ENCODE measurements at places on chromosomes 5 and 9. TPM values are rescaled to one million over a fixed set of nuclear protein-coding genes. Genes with fewer than 3 reads are reported as not detected.

GRCh38 chr5:16749626-16750025, 132.8 kb upstream of the RETREG1 start:
- H3K27ac ChIP-seq = no peak overlapping the region
- H3K27me3 ChIP-seq = no peaks in the 10 kb centered on the region
- H3K4me1 ChIP-seq = peaks cover 1% of the 10 kb centered on the region
- peaks cover 23% of the 10 kb centered on the region for H3K36me3 ChIP-seq
- no peak overlapping the region for H3K4me3 ChIP-seq
- DNase-seq = no peak

DNA sequence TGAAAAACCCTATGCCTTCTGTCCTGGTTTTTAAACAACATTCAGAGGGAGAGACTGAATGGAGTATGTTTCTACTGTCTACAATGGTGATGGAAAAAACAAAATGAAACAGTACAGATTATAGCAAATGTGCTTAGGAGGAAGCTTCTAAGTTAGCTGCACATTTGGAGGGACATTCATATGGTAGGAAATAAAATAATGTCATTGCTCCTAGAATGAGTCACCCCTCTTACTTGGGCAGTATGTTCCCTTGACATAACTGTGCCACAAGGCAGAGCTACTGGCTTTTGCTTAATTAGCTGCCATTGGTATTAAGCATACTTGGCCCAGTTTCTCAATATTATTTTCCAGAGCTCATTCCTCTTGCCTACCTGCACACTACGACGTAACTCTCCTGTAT, 128.9 kb downstream of the GDNF start:
- H3K27ac ChIP-seq = no peak overlapping the region
- H3K4me1 ChIP-seq = peaks cover 16% of the 10 kb centered on the region
- no peak overlapping the region for H3K4me3 ChIP-seq
- DNase-seq = no peak
- no peaks in the 10 kb centered on the region for H3K27me3 ChIP-seq

- no peaks in the 10 kb centered on the region for H3K27me3 ChIP-seq
- no peak for DNase-seq
- H3K4me3 ChIP-seq = no peak overlapping the region
- H3K36me3 ChIP-seq = no peaks in the 10 kb centered on the region
These were observed 54.3 kb upstream of the ZSWIM6 start for GRCh38 chr5:61277781-61278180.

- peak; percentile 36 for DNase-seq
- H3K4me3 ChIP-seq = no peak overlapping the region
- H3K4me1 ChIP-seq = peaks cover 52% of the 10 kb centered on the region
- peaks cover 21% of the 10 kb centered on the region for H3K36me3 ChIP-seq
- no peaks in the 10 kb centered on the region for H3K27me3 ChIP-seq
These were observed 69.0 kb downstream of the ADAMTSL1 start for GRCh38 chr9:18542837-18543405.

- no peak for DNase-seq
- peak overlapping the region; percentile 71 for H3K4me3 ChIP-seq
- H3K36me3 ChIP-seq = no peaks in the 10 kb centered on the region
These were observed 216.1 kb downstream of the MEF2C start for GRCh38 chr5:88666761-88667495.

DNA sequence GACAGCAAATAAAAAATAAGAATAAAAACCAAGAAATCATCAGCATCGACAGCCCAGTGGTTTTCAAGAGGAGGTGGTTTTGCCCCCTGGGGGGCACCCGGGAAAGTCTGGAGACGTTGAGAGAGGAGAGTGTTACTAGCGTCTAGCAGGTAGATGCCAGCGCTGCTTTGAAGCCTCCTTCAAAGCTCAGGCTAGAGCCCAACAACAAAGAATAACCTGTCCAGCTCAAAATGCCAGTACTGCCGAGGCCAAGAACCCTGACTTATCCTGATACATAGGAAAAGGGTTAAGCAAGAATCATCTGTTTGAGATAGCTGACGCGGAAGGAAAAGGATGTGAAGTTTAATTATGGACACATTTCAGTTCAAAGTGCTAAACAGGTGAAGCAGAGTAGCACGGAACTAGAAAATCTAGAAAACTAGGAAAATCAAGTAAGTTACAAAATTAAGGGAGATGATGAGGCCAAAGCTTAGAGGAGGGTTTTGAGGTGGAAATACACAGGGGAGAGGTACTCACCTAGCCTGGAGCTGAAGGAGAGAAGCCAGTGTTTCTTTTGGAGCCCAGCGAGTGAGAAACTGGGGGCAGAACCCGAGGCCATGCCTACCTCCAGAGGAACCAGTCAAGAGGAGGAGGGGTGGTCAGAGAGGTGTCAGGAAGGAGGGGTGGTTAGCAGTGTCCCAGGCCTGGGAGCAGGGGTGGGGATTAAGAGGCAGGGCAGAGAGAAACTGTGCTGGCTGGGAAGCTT, 121.0 kb upstream of the RETREG1 start:
- peaks cover 7% of the 10 kb centered on the region for H3K4me1 ChIP-seq
- H3K4me3 ChIP-seq = no peak overlapping the region
- no peak for DNase-seq
- no peaks in the 10 kb centered on the region for H3K27me3 ChIP-seq
- H3K27ac ChIP-seq = no peak overlapping the region

GRCh38 chr9:136312009-136312375, 8.1 kb upstream of the CCDC187 start:
- no peak for DNase-seq
- H3K4me3 ChIP-seq = no peak overlapping the region
- H3K4me1 ChIP-seq = no peaks in the 10 kb centered on the region
- no peaks in the 10 kb centered on the region for H3K27me3 ChIP-seq
- no peak overlapping the region for H3K27ac ChIP-seq
- H3K36me3 ChIP-seq = no peaks in the 10 kb centered on the region

- H3K4me1 ChIP-seq = peaks cover 2% of the 10 kb centered on the region
- peaks cover 29% of the 10 kb centered on the region for H3K27me3 ChIP-seq
- peak; percentile 51 for DNase-seq
- no peak overlapping the region for H3K4me3 ChIP-seq
- no peaks in the 10 kb centered on the region for H3K36me3 ChIP-seq
These were observed 1.0 kb upstream of the CDH6 start for GRCh38 chr5:31192442-31192841.

DNA sequence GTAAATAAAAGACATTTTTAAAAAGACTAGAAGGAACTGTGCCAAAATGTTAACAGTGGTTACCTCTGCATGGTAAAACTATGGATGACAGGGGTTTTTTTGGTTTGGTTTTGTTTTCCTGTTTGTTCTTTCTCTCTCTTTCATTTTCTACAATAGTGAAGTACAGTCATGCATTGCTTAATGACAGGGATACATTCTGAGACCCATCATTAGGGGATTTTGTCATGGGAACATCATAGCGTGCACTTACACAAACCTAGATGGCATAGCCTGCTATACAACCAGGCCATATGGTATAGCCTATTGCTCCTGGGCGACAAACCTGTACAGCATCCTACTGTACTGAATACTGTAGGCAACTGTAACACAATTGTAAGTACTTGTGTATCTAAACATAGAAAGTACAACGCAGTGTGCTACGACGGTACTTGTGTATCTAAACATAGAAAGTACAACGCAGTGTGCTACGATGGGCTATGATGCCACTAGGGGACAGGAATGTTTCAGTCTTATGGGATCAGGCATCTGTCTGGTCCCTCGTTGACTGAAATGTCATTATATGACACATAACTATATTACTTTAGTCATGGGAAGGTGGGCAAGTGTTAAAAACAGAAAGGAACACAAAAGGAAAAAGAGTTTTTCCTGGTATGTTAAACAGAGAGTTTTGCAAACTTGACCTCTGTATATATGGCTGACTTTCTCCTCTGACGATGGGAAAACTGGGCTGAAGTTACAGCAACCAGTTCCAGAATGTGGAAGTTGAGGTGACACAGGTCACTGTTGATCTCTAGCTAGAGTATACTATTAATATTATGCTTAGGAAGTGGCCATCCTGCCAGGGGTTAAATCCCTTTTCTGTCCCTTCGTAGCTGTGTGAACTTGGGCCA, 7.4 kb upstream of the ADAM19 start:
- no peaks in the 10 kb centered on the region for H3K36me3 ChIP-seq
- no peaks in the 10 kb centered on the region for H3K27me3 ChIP-seq
- peak overlapping the region; percentile 23 for H3K27ac ChIP-seq
- peaks cover 14% of the 10 kb centered on the region for H3K4me1 ChIP-seq

- no peak overlapping the region for H3K27ac ChIP-seq
- no peaks in the 10 kb centered on the region for H3K4me1 ChIP-seq
- H3K4me3 ChIP-seq = no peak overlapping the region
- no peak for DNase-seq
- no peaks in the 10 kb centered on the region for H3K36me3 ChIP-seq
- no peaks in the 10 kb centered on the region for H3K27me3 ChIP-seq
These were observed 227.3 kb downstream of the NMUR2 start for GRCh38 chr5:152177626-152178349.

DNA sequence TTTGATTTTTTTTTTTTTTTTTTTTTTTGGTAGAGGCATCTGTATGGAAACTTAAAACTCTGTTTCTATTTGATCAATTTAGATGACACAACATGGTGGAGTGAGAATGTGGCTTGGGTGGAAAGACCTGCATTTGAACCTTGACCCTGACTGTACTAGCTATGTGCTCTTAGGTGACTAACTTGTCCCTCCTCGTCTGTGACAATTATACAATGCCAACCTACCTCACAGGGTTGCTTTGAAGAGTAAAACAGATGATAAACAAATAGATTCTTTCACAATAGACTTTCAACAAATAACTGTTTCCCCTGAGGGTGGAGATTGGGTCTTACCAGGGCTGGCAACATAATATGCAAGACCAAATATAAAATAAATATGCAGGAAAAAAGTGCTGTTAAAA, 109.3 kb downstream of the CRB2 start:
- H3K36me3 ChIP-seq = no peaks in the 10 kb centered on the region
- H3K4me3 ChIP-seq = no peak overlapping the region
- DNase-seq = no peak
- no peaks in the 10 kb centered on the region for H3K27me3 ChIP-seq
- no peak overlapping the region for H3K27ac ChIP-seq
- H3K4me1 ChIP-seq = no peaks in the 10 kb centered on the region

DNA sequence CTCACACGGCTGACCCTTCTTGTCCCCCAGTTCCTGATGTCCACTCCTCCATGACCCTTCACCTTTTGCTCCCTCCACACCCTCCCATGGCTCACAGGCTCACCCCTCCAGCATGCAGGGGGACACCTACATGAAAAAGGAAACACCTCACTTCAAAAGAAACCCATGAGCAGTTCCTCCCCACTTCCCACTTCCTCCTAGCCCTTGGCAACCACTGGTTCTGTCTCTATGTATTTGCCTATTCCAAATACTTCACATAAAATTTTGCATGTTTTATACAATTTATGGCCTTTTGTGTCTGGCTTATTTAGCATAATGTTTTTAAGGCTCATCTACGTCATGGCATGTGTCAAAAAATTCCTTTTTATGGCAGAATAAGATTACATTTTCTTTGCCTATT, 100.2 kb upstream of the S1PR3 start:
- H3K27me3 ChIP-seq = no peaks in the 10 kb centered on the region
- no peaks in the 10 kb centered on the region for H3K36me3 ChIP-seq
- no peak for DNase-seq
- no peak overlapping the region for H3K27ac ChIP-seq

- peaks cover 25% of the 10 kb centered on the region for H3K4me1 ChIP-seq
- peaks cover 12% of the 10 kb centered on the region for H3K27me3 ChIP-seq
These were observed 40.0 kb upstream of the ARSB start for GRCh38 chr5:79025054-79025472.

GRCh38 chr9:92512622-92513021, 23.2 kb downstream of the ECM2 start:
- peaks cover 18% of the 10 kb centered on the region for H3K4me1 ChIP-seq
- H3K27ac ChIP-seq = no peak overlapping the region
- H3K4me3 ChIP-seq = no peak overlapping the region
- no peak for DNase-seq
- no peaks in the 10 kb centered on the region for H3K36me3 ChIP-seq

- H3K27ac ChIP-seq = no peak overlapping the region
- peaks cover 8% of the 10 kb centered on the region for H3K4me1 ChIP-seq
These were observed 795 bp downstream of the DAB2IP start for GRCh38 chr9:121652021-121652837.

DNA sequence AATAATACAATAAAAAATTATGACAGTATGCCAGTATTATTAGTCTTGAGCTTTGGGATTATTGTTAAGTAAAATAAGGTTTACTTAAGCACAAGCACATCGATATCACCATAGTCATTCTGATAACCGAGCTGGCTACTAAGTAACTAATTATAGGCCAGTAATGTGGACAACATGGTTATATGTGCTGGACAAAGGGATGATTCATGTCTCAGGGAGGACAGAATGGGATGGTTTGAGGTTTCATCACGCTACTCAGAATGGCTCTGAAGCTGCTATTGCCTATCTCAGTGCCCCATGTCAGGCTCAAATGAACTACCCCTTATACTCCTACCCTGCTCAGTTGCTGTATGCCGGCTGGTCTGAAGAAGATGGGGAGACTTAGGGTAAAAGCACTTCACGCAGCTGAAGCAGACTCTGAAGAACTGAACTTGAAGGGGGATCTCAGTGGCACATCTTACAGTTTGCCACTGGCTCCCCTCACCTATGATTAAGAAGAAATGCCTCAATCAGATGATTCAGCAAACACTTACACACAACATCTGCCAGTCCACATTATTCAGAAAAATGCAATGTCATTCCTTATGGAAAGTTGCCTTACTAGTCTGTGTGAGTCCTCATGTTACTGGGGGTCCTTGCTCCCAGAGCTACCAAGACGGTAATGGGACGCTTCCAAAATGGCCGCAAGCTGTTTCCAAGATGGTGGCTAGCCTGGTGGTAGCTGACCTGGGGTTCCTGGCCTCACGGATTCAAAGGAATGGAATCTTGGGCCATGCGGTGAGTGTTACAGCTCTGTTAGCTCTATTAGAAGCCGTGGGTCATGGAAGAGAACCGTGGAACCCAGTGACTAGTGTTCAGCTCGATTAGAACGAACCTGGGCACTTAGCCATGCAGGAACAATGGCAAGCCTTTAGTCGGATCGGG, 1098.6 kb downstream of the TAF11L14 start:
- no peak overlapping the region for H3K27ac ChIP-seq
- H3K4me1 ChIP-seq = no peaks in the 10 kb centered on the region
- H3K4me3 ChIP-seq = no peak overlapping the region
- no peaks in the 10 kb centered on the region for H3K27me3 ChIP-seq

DNA sequence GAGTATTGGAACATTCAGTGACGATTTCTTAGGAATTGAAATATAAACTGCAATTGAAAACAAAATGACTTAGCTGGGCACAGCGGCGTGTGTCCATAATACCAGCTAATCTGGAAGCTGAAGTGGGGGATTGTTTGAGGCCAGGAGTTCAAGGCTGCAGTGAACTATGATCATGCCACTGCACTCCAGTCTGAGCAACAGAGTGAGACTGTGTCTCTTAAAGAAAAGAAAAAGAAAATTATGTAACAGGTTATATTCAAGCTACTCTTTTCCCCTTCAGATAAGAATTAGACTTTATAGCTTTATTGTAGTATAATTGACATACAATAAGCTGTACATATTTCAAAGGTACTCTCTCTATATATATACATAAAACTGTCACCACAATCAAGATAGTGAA, 6.4 kb downstream of the SLC26A2 start:
- no peak overlapping the region for H3K4me3 ChIP-seq
- no peaks in the 10 kb centered on the region for H3K36me3 ChIP-seq
- no peak for DNase-seq
- no peaks in the 10 kb centered on the region for H3K27me3 ChIP-seq
- no peak overlapping the region for H3K27ac ChIP-seq

GRCh38 chr9:119289740-119290433, 79.3 kb downstream of the BRINP1 start:
- H3K4me1 ChIP-seq = no peaks in the 10 kb centered on the region
- H3K36me3 ChIP-seq = no peaks in the 10 kb centered on the region
- no peak overlapping the region for H3K4me3 ChIP-seq
- peak; percentile 43 for DNase-seq
- no peak overlapping the region for H3K27ac ChIP-seq

Gene LTC4S
- 1.4 TPM for total RNA-seq

Gene NR6A1
- 0.88 TPM for total RNA-seq

Gene FAM221B
- not detected for total RNA-seq

Gene CAMK4
- total RNA-seq = 0.72 TPM
